GM12878 (cell line): ENCODE measurements at places on chromosomes 7 and 10. TPM values are rescaled to one million over a fixed set of nuclear protein-coding genes. Genes with fewer than 3 reads are reported as not detected.

- no peaks in the 10 kb centered on the region for H3K4me1 ChIP-seq
- no peak overlapping the region for H3K27ac ChIP-seq
- H3K36me3 ChIP-seq = no peaks in the 10 kb centered on the region
- no peak for DNase-seq
Observed at GRCh38 chr7:35185908-35186731, 67.8 kb downstream of the TBX20 start.

The NXPH1 gene
- not detected in 2 replicates for total RNA-seq

GRCh38 chr10:127418536-127419168 lies 130.5 kb upstream of the NPS start:
- H3K27ac ChIP-seq = no peak overlapping the region
- no peaks in the 10 kb centered on the region for H3K27me3 ChIP-seq
- H3K4me1 ChIP-seq = no peaks in the 10 kb centered on the region
- no peaks in the 10 kb centered on the region for H3K36me3 ChIP-seq

- DNase-seq = no peak
- H3K27me3 ChIP-seq = no peaks in the 10 kb centered on the region
- H3K4me1 ChIP-seq = no peaks in the 10 kb centered on the region
- H3K27ac ChIP-seq = no peak overlapping the region
- H3K36me3 ChIP-seq = no peaks in the 10 kb centered on the region
- H3K4me3 ChIP-seq = no peak overlapping the region
Observed at GRCh38 chr10:117087521-117087920, 50.5 kb downstream of the VAX1 start.

- 0 out of 2 replicates have a peak overlapping the region, but pooled peaks have one; percentile 6 for H3K27ac ChIP-seq
- H3K4me1 ChIP-seq = peaks cover 18% of the 10 kb centered on the region
- no peaks in the 10 kb centered on the region for H3K27me3 ChIP-seq
- DNase-seq = no peak
- no peaks in the 10 kb centered on the region for H3K36me3 ChIP-seq
Observed at GRCh38 chr10:63273577-63273976, 140.4 kb downstream of the NRBF2 start.

The MUC3A gene
- total RNA-seq = 0.10 and 0.24 TPM in 2 replicates

- peak; percentile 91 for DNase-seq
- peak overlapping the region; percentile 76 for H3K27ac ChIP-seq
- no peaks in the 10 kb centered on the region for H3K36me3 ChIP-seq
- H3K27me3 ChIP-seq = no peaks in the 10 kb centered on the region
Observed at GRCh38 chr7:20240080-20240926, 23.1 kb upstream of the MACC1 start.

DNA sequence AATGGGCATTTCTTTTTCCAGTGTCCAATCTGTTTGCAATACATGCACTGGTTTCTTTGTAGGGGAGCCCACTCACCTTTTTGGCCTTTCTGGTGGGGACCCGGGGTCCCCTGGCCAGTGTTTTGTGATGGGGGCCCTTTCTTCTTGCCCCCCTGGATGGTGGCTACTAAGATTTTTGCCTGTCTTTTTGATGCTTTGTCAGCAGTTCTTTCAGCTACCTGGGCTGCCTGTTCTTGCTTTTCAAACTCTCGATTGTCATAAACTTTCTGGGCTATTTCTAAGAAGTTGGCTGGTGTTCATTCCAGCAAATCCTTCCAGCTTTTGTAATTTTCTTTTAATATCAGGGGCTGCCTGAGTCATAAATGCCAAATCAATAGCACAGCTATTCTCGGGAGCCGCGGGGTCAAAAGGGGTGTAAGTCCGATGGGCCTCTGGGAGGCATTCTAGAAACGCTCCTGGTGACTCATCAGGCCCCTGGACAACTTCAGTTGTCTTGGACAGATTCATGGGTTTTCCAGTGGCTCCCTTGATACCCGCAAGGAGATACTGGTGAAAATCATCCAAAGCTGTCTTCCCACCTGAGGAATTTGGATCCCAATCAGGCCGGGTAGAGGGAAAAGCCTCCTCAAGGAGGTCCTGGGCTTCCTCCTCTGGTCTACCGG lies 79.0 kb downstream of the PRR15 start:
- no peaks in the 10 kb centered on the region for H3K36me3 ChIP-seq
- no peak overlapping the region for H3K4me3 ChIP-seq
- no peaks in the 10 kb centered on the region for H3K4me1 ChIP-seq
- DNase-seq = no peak
- no peaks in the 10 kb centered on the region; the same call in 1 of the 2 replicates for H3K27me3 ChIP-seq

The TMEM139 gene
- not detected in 2 replicates for total RNA-seq

The DMBT1 gene
- 0.13 TPM in 2 replicates for total RNA-seq

- DNase-seq = no peak
- no peak overlapping the region for H3K27ac ChIP-seq
- no peaks in the 10 kb centered on the region for H3K4me1 ChIP-seq
Observed at GRCh38 chr7:84176716-84177115, 17.9 kb downstream of the SEMA3A start.

The INHBA gene
- 0.05 and 0.08 TPM in 2 replicates for total RNA-seq

The ZNF804B gene
- total RNA-seq = 0.03 TPM in 1 of 2 replicates, not detected in the other

GRCh38 chr10:6398399-6398798 lies 181.7 kb downstream of the PRKCQ start:
- no peak overlapping the region for H3K4me3 ChIP-seq
- no peaks in the 10 kb centered on the region for H3K36me3 ChIP-seq
- no peak overlapping the region for H3K27ac ChIP-seq
- H3K27me3 ChIP-seq = peaks cover 5% of the 10 kb centered on the region; the same call in 1 of the 2 replicates

- H3K4me1 ChIP-seq = no peaks in the 10 kb centered on the region
- no peak overlapping the region for H3K27ac ChIP-seq
- no peak for DNase-seq
- no peaks in the 10 kb centered on the region for H3K36me3 ChIP-seq
- H3K27me3 ChIP-seq = no peaks in the 10 kb centered on the region
Observed at GRCh38 chr7:1360521-1360971, 98.7 kb downstream of the MICALL2 start.

GRCh38 chr10:58400609-58401008 lies 15.4 kb downstream of the TFAM start:
- no peak overlapping the region for H3K27ac ChIP-seq
- no peak for DNase-seq

The GSAP gene
- total RNA-seq = 17.4 and 24.1 TPM in 2 replicates

The AKR1D1 gene
- not detected in 2 replicates for total RNA-seq

The CCL24 gene
- not detected in 2 replicates for total RNA-seq

DNA sequence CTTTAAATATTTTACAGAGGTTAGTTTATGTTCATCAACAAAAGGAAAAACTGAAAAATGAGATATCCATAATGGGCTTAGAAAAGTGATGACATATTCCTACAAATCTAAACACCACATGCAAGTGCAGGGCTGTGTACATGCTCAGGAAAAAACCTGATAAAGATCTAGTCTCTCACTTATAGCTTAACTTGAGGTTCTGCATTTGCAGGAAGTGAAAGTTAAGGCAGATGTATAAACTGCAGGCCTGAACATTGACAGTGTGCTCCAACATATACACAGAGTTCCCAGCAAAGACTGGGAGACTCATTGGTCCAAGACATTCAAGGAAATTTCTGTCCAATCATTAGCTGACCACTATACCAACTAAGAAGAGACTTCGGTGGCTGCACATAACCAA lies 63.8 kb upstream of the RET start:
- no peaks in the 10 kb centered on the region; the same call in 1 of the 2 replicates for H3K27me3 ChIP-seq
- no peak for DNase-seq
- no peak overlapping the region for H3K4me3 ChIP-seq
- no peaks in the 10 kb centered on the region for H3K4me1 ChIP-seq

DNA sequence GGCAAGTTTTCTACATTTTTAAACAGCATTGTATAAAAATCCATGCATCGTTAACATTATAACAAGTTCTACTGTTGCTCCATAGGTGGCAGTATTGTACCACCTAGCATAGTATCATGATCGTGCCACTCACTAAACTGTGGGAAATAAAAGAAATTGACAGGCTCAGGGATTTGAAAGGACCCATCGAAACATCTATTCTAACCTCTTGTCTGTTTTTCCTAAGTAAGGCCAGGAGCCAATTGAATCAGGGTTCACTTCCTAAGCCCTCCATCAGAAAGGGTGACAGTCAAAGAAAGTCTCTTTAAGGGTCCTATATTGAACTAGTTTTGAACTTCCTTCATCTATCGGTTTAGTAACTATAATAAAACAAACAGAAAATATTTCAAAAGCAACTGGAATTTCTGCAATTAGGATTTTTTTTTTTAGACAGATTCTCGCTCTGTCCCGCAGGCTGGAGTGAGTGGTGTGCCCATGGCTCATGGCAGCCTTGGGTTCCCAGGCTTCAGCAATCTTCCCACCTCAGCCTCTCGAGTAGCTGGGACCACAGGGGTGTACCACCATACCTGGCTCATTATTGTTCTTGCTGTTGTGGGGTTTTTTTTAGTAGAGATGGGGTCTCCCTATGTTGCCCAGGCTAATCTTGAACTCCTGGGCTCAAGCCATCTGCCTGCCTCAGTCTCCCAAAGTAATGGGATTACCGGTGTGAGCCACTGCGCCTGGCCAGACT lies 9.4 kb downstream of the HACD1 start:
- no peak overlapping the region for H3K27ac ChIP-seq
- H3K36me3 ChIP-seq = no peaks in the 10 kb centered on the region
- no peak overlapping the region for H3K4me3 ChIP-seq
- no peaks in the 10 kb centered on the region for H3K27me3 ChIP-seq
- no peak for DNase-seq

- peaks cover 31% of the 10 kb centered on the region for H3K4me1 ChIP-seq
- no peak for DNase-seq
Observed at GRCh38 chr7:92722541-92722940, 113.8 kb downstream of the CDK6 start.

The SLC18A3 gene
- total RNA-seq = not detected in 2 replicates

DNA sequence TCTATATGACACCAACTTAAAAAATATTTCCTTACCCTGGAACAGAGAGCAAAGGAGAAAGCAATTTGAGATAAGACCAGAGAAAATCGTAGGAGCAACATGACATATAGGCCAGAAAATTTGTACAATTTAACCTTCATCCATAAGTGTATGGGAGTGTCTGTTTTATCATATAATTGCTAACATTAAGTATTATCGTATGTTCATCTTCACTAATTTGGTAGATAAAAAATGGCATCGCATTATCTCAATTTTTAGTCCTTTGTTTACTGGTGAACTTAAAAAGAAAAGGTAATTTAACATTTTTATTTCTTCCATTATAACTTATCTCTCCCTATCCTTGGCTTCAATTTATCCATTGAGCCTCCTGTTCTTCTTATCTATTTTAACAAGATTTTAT lies 873.4 kb downstream of the KCNMA1 start:
- no peaks in the 10 kb centered on the region for H3K36me3 ChIP-seq
- H3K27me3 ChIP-seq = no peaks in the 10 kb centered on the region
- no peak overlapping the region for H3K27ac ChIP-seq
- H3K4me3 ChIP-seq = no peak overlapping the region

DNA sequence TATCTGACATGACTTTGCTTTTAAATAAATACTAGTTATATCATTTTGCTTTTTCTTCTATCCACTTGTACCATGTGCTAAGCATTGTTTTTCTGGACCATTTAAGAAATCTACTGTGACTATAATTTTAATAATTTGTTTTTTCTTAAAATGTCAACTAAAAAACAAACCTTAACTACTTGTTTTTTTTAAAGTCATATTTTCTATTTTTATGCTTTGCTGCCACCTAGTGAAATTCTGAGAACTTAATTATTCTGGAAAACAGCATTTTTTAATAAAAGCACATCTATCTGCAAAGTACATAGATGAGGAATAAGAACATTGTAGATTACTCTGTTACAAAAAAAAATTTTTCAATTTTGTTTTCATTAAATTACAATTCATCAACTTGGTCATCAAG lies 47.4 kb downstream of the ORC5 start:
- no peak for DNase-seq
- H3K27me3 ChIP-seq = no peaks in the 10 kb centered on the region
- peaks cover 7% of the 10 kb centered on the region; the same call in 1 of the 2 replicates for H3K36me3 ChIP-seq
- H3K4me3 ChIP-seq = no peak overlapping the region
- no peaks in the 10 kb centered on the region for H3K4me1 ChIP-seq

DNA sequence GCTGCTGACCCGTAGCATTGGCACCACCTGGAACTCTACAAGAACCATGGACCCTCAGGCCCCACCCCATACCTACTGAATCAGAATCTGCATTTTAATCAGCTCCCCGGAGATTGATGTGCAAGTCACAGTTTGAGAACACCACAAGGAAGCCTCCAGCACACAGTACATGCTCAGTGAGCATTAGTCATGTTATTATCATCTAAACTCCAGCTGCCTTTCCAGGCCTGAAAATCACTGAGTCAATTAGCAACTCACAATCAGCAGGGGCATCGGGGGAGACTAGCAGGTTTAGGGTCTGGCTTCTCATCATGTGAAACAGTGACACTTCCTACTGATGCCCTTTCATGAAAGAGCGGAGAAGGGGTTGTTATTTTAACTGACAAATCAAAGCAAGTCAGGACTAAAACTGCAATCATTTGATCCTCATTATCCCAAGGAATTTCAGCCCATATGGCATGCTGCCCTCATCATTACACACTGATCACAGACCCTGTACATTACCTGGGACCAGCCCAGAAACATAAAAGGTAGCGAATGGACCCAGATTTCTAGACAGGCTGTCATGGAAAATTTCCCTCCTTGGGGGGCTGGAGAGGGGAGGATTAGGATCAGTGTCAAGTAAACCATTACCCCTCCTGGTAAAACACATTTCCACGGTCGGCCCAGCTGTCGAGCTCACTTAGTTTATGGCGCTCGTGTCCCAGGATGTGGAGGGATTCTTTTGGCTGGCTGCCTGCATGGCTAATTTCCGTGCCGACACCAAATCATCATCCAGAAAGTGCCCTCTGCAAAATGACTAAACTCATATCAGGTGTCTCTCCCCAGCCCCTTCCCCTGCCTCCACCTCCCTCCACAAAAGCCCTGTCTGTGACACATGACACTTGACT lies 122.8 kb downstream of the PRLHR start:
- no peaks in the 10 kb centered on the region; the same call in 1 of the 2 replicates for H3K27me3 ChIP-seq
- no peak for DNase-seq
- no peaks in the 10 kb centered on the region for H3K36me3 ChIP-seq
- H3K4me3 ChIP-seq = no peak overlapping the region
- H3K27ac ChIP-seq = no peak overlapping the region

GRCh38 chr10:118251791-118252190 lies 90.3 kb downstream of the FAM204A start:
- peaks cover 2% of the 10 kb centered on the region for H3K27me3 ChIP-seq
- no peaks in the 10 kb centered on the region for H3K4me1 ChIP-seq
- no peak for DNase-seq
- no peak overlapping the region for H3K27ac ChIP-seq
- no peaks in the 10 kb centered on the region for H3K36me3 ChIP-seq
- no peak overlapping the region for H3K4me3 ChIP-seq

GRCh38 chr7:128827248-128827958 lies 2.8 kb upstream of the FLNC start:
- H3K4me3 ChIP-seq = no peak overlapping the region
- H3K36me3 ChIP-seq = no peaks in the 10 kb centered on the region
- peaks cover 8% of the 10 kb centered on the region for H3K4me1 ChIP-seq
- H3K27ac ChIP-seq = no peak overlapping the region

The ADK gene
- 71.9 and 73.6 TPM in 2 replicates for total RNA-seq
